ENCODE measurements at places on chromosomes 7 and 10.

DNA sequence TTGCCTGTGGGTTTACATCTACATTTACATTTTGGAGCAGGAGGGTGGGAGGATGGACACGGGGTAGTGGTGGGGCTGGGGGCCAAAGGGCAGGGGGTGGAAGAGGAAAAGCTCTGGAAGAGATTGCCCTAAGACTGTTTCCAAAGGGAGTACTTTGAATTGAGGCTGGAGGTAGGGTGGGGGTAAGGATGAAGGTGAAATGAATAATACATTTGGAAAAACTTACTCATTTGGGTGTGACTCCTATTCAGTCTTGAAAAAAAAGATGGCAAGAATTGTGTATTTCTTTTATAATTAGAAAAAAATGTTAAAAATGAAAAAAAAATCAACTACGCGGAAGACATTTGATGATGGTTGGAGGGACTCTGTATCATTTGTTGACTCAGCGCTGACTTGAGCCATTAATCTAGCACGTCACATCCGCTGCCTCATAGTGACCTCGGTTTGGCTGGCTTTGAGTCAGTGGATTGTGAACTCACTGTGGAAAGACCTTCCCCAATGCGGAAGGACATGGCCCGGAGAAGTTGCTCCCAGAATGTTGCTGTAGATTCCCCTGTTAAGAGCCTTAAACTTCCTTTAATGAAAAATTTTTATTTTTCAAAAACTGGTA, 2.8 kb downstream of the FAM180A start:
- no peak for DNase-seq

DNA sequence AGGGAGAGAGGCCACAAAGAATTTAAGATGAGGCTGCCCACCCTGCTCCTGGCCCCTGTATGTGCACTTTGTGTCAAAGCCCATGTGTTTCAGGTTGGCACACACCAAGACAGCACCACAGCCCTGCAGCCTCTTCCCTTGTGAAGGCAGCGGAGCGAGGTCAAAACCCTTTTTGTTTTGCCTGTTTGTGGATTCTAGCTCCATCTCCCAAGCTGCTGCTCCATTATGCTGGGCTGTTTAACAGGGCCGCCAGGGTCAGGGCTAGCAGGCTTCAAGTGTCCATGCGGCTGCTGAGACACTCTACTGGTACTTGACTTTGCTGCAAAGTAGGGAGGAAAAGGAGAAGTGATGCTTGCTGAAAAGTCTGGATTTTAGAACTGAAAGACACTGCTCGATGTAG, 142.3 kb upstream of the EFCAB10 start:
- no peak for DNase-seq

GRCh38 chr7:109235316-109235715, 665.6 kb downstream of the DNAJB9 start:
- DNase-seq: no peak

GRCh38 chr7:71695186-71695585, 563.2 kb downstream of the GALNT17 start:
- DNase-seq: no peak

GRCh38 chr10:127618797-127619196, 69.7 kb downstream of the NPS start:
- DNase-seq: no peak

GRCh38 chr7:35232994-35233393, 20.9 kb downstream of the TBX20 start:
- DNase-seq: no peak

- DNase-seq: no peak
Observed at GRCh38 chr10:3702056-3702546, 82.9 kb downstream of the KLF6 start.

DNA sequence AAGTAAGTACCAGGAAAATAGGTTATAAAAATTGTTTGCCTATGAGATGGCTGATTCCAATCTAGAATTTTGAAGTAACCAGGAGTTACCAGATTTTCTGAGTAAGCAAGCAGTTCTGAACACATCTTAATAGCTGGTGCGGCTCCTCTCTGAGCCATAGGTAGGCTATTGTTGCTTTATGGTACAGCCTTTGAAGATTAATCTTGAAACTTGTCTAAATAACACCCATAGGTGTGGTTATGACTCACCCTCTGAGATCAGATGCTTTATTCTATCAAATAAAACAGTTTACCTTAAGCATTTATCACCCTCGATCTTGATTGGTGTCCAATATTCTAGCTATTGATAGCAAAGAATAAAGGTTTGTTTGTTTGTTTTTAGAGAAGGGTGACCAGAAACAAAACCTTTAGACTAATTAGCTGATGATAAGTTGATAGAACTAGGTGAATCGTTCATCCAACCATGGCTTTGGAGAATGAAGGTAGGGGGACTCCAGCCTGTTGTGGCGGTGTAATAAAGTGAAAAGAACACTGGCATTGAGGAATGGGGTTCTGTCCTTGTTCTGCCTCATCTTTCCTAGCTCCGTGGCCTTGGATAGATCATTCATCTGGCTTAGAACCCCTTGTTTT, 72.2 kb downstream of the VTI1A start:
- no peak for DNase-seq

DNA sequence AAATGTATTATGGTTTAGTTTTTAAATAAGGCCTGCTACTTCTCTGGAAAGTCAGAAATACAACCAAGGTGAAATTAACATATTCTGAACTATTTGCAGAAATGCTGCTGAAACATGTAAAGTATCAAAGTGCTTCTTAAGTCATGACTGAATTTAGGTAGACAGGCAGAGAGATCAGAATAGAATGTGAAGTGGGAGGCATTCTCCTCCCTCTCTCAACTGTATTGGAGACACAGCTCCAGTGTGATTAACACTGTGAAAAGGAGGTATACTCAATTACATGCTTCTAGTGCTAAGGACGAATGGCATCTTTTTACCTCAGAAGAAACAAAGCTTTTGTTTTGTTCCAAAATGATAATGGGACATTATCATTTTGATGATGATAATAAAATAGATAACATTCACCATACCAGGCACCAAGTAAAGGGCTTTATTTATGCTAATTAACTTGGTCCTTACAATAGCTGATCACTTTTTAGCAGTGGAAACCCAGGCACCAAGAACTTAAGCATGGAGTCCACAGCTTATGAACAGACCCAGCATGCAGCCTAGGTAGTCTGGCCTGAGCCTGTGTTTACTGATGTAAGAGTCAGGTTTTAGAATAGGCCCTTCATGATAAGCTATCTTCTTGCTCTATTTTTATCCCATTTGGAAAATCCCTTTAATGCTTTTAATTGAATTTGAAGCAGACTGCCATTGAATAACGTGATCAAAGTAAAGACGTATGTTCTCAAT, 26.0 kb downstream of the PPP1R9A start:
- DNase-seq: no peak

DNA sequence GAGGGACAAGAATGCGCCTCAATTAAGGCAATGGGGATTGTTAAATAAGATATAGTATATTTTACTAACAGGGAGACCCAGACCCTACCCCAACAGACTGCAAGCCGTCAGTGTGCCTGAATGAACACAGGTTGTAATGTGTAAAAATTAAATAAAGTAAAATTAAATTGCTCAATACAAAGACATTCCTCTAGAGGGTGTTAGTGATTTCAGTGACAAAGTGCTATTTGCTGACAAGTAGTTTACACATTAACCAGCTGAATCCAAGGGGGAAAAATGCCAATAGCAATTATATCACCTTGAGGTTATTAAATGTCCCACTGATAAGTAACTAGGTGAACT, 110.5 kb downstream of the EBF3 start:
- DNase-seq: no peak

GRCh38 chr7:129493555-129493954, 8.8 kb upstream of the SMKR1 start:
- DNase-seq: no peak

GRCh38 chr10:17409170-17409733, 45.1 kb downstream of the ST8SIA6 start:
- DNase-seq: no peak

GRCh38 chr7:29619848-29620555, 56.4 kb downstream of the PRR15 start:
- DNase-seq: no peak

- no peak for DNase-seq
Observed at GRCh38 chr7:118104812-118105441, 79.0 kb upstream of the LSM8 start.

GRCh38 chr7:42208572-42208971, 28.4 kb downstream of the GLI3 start:
- DNase-seq: no peak

- no peak for DNase-seq
Observed at GRCh38 chr7:4999369-4999950, 40.5 kb upstream of the MMD2 start.

GRCh38 chr7:50068026-50068425, 25.0 kb downstream of the ZPBP start:
- no peak for DNase-seq

DNA sequence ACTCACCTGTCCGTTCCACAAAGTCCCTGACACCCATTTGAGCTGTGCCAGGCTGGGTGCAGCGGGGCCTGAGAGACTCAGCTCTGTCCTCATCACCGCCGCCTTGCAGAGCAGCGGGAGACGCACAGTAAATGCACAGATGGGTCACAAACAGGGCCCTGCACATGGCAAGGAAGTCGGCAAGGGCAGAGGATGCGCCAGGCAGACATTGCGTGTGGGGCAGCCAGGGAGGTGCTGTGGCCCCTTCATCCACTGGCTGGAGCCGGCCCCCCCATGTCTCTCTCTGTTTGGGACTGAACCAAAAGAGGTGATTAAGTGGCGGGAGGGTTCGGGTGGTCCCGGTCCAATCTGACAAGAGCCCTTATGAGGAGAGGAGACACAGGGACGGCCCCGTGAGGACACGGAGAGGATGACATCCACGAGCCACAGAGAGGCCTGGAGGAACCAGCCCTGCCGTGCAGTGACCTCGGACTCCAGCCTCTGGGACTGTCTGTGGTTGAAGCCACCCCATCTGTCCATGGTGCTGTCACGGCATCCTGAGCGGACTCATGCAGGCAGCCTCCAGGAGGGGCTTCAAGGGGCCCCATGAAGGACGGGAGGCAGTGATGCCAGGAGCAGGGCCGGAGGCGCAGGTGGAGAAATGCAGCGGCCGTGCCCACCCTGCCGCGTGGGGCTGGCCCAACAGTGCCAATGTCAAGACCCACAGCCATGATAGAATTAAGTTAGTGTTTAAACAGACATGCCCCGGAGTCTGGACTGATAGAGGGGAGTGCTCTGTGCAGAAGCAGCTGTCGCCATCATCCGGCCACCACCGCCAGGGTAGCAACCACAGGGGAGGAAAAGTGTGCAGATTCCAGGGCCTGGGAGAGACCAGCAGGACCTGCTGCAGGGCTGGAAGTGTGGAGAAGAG, 28.4 kb upstream of the FOXL3 start:
- DNase-seq: no peak

GRCh38 chr10:129416956-129417765, 49.9 kb upstream of the MGMT start:
- DNase-seq: no peak

GRCh38 chr10:6027929-6028328, 34.2 kb downstream of the IL2RA start:
- DNase-seq: no peak

GRCh38 chr7:133857376-133858119, 269.6 kb upstream of the LRGUK start:
- no peak for DNase-seq

GRCh38 chr7:35596061-35596460, 98.9 kb downstream of the HERPUD2 start:
- DNase-seq: no peak
